ENCODE measurements at places on chromosomes 7 and 10.

DNA sequence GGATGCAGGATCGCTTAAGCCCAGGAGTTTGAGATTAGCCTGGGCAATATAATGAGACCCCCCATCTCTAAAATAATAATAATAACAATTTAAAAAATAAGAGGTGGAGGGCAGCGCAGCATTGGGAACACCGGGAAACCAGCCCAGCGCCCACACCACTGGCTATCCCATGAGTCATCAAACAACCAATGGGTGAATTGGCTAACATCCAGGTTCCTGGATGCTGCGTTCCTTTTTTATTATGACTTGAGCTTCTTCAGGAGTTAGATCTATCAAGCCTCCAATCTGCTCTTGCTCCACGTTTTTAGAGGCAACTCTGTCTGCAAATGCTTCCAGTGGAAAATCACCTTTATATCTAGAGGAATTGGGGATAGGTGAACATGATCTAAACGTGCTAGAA, 10.0 kb upstream of the LRRC4 start:
- DNase-seq, result no peak

DNA sequence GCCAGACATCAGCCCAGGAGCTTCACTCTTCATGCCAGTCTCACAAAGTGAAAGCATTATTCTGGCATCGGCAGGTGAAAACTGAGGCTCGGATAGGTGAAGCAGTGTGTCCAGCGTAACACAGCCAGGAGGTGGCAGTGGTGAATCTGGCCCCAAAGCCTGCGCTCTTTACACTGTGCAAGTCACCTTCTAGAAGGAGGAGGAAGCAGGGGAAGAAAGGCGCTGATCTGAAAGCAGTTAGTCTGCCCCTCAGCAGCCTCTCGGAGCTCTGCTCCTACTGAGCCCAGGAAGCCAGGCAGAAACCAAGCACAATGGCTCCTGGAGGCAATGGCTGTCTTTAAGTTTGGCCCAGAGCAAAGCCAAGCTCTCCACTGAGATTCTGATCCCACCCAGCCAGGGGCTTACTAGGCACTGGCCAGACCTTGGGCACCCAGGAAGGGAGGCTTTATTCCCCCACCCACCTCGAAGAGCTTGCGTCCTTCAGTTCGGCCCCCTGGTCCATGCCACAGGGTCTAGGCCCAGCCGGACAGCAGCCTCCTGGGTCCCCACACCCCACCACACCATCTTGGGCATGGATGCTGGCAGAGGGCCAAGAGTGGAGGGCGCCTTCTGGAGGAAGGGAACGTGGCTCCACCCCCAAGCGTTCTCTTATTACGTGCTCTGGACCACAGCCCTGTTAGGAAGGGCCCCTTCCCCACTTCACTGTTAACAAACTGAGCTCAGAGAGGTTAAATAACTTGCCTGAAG, 104.5 kb downstream of the GRID1 start:
- DNase-seq, result no peak

- peak; percentile 49 for DNase-seq
Observed at GRCh38 chr10:53314876-53315275, 542.3 kb upstream of the MBL2 start.

- DNase-seq, result no peak
Observed at GRCh38 chr10:112269266-112269665, 13.9 kb upstream of the TECTB start.

All from amniotic stem cell (primary cell).